ENCODE measurements at places on chromosomes 2 and 18. TPM values are rescaled to one million over a fixed set of nuclear protein-coding genes. Genes with fewer than 3 reads are reported as not detected.

The DSG4 gene
- total RNA-seq = not detected

The UCN gene
- 1.3 TPM for total RNA-seq

The WDR43 gene
- total RNA-seq = 114 TPM

The KLHL41 gene
- total RNA-seq = not detected

The ZC3H15 gene
- 82.9 TPM for total RNA-seq

GRCh38 chr2:55425431-55425831 is 5.8 kb upstream of the CCDC88A start:
- DNase-seq = peak; percentile 14

DNA sequence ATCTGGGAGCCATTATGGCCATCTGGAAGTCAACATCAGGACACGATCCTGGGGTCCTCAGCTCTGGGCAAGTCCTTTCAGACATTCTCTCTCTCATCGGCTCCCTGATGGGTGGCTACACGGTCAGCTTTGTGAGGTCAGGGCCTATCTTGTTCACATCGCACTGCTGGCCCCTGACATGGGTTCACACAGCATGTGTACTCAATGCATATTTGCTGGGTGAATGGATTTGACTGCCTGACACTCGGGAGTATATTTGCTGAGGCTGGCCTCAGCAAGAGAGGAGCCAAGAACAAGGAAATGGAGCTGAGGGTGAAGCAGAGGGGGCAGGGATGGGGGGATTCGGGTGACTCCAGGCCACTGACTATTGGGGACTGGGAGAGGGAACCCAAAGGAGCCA is 50.5 kb downstream of the SLC4A5 start:
- DNase-seq = no peak

DNA sequence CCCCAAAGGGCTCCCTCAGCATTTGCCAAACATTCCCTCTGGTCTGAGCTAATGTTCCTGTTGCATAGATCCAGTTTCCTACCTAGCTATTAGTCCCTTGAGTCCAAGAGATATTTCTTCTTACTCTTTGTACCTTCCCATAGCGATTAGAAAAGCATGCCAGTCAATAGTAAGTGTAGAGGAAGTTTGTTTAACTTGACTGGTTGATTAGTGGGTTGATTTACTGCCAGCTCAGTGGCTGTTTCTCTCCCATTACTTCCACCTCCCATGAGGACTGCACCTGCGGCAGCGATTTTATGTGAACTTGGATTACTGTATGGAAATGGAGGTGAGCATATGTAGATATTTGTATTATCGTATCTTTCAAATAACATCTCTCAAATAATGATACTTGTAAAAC is 1748.4 kb upstream of the CELF4 start:
- DNase-seq = no peak

GRCh38 chr2:192313773-192314172 is 119.0 kb upstream of the TMEFF2 start:
- no peak for DNase-seq
